ENCODE measurements at places on chromosomes 7 and 10. TPM values are rescaled to one million over a fixed set of nuclear protein-coding genes. Genes with fewer than 3 reads are reported as not detected.
A peak's percentile ranks its signal among the peaks of the same experiment; 100 is the strongest.

The PIP gene
- total RNA-seq: not detected

The HKDC1 gene
- total RNA-seq: 22.7 TPM

DNA sequence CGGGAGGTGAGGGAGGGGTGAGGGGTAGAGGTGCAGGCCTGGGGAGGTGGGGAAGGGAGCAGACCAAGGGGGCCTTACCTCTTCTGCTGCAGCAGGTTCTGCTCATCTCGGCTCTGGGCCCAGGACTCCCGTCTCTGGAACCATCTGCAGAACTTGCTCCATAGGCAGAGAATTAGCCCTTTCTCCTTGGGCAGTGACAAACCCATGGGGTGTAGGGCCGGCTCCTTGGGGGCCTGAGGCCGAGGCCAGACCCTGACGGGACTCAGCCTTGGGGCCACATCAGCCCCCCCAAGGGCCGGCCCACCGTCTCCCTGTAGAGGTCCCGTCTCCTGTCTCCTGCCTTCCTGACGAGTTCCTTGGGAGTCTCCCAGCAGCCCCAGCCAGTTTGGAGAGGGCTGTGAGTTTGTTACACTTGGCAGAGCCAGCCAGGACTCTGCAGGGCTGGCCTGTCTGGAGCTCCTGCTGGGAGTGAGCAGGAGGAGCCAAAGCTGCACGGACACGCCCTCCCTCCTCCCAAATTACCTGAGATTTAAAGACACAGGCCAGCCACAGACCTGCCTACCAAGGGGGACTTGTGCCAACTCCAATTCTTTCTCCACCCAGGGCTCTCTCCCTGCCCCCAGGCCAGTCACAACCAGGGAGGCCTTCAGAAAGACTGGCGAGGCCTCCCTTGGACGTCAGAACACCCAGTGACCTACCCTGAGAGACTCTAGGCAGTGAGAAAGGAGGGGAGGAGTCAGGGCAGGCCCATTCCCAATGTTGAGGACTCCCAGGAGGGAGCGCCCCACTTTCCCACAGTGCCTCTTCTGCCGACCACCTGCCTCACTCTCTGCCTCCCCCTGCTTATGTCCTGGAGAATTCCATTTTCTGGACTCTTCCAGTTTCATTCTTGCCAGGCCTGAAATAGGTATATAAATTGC lies at the start of gene TRPV6:
TRPV6 (minus strand) TSS at position 435 of the 920 bp plus-strand sequence.
- DNase-seq: no peak

DNA sequence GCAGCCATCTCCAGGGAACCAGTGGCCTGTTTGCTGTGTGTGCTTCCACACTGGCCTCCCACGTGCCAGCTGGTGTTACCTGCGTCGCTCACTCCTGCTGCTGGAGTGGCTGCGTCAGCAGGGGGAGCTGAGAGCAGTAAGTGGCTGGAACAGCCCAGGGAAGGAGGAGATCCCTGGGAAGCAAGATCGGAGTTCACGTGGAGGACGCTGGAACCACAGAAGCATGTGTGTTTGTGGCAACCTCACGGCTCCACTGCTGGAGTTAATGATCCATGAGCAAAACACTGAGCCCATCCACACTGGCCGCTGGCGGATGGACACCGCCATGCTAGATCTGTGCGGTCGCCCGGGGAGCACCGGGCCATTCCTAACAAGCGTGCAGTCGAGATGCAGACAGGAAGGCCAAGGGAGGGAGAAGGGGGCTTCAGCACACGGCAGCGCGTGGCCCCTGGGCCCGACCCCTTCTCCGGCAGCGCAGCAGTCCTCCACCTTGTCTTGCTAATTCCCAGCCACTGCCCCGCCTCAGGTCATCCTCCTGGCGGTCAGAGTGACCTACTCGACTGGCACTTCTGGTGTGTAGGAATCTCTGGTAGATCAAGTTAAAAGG lies 68.5 kb upstream of the EEPD1 start:
- peak; percentile 41 for DNase-seq

GRCh38 chr7:73999664-74000435 lies 28.1 kb upstream of the ELN start:
- DNase-seq: peak; percentile 95

DNA sequence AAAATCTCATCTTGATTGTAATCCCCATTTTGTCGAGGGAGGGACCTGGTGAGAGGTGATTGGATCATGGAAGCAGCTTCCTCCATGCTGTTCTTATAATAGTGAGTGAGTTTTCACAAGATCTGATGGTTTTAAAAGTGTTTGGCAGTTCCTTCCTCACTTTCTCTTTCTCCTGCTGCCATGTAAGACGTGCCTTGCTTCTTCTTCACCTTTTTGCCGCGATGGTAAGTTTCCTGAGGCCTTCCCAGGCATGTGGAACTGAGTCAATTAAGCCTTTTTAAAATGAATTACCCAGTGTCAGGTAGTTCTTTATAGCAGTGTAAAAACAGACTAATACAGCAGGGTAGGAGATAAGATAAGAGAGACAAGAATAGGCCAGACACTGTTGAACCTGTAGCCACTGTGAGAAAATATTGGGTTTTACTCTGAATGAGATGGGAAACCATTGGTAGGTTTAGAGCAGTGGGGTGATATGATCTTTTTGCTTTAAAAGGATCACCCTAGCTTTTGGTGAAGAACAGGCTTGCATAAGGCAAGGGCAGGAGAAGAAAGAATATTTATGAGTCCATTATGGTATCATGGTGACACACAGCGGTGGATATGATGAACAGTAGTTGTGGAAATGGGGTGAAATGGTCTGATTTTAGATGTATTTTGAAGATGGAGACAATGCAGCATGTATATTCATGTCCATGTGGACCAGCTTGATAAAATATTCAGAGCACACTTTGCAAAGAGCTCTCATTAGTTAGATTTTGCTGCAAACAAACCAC lies 11.5 kb downstream of the OR6B1 start:
- peak; percentile 4 for DNase-seq

- DNase-seq: no peak
These were observed 2.7 kb downstream of the CDCA7L start for GRCh38 chr7:21942955-21943354.

Data from A172 (cell line).